ENCODE measurements at places on chromosomes 16 and 17. TPM values are rescaled to one million over a fixed set of nuclear protein-coding genes. Genes with fewer than 3 reads are reported as not detected.

- no peak for DNase-seq
Measured at GRCh38 chr17:39027455-39028035, 60.3 kb upstream of the FBXO47 start.

GRCh38 chr17:79078476-79079190 lies 4.0 kb downstream of the ENGASE start:
- DNase-seq: no peak

- DNase-seq: no peak
Measured at GRCh38 chr16:14522671-14523070, 107.4 kb downstream of the PARN start.

- no peak for DNase-seq
Measured at GRCh38 chr17:53420035-53420641, 402.6 kb upstream of the KIF2B start.

DNA sequence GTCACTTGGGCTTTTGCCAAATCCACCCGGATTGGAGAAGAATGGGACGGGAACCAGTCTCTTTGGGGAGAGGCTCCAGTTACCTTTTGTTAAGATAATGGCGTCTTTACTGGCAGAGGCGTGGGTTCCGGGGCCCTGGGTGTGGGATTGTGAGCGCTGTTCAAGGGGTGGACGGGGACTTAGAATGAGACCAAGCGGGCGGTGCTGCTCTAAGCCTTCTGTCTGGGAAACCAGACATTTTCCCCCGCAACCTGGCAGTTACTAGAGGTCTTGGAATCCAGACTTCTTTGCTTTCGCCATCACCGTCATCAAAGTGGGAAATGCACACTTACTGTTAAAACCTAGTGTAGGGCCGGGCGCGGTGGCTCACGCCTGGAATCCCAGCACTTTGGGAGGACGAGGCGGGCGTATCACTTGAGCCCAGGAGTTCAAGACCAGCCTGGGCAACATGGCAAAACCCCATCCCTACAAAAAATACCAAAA lies 706 bp downstream of the TEN1 start:
- DNase-seq: peak; percentile 36

VMO1 gene
- total RNA-seq: 0.45 TPM

CCDC40 gene
- 3.2 TPM for total RNA-seq

CBLN1 gene
- total RNA-seq: not detected

KIF18B gene
- 23.4 TPM for total RNA-seq

Measured in HFFc6 (cell line).